ENCODE measurements at places on chromosomes 16 and 17.

- DNase-seq = no peak
These were observed 87.8 kb downstream of the WNT3 start for GRCh38 chr17:46730679-46731078.

- DNase-seq = peak; percentile 83
These were observed 10.2 kb downstream of the FLII start for GRCh38 chr17:18248300-18248731.

DNA sequence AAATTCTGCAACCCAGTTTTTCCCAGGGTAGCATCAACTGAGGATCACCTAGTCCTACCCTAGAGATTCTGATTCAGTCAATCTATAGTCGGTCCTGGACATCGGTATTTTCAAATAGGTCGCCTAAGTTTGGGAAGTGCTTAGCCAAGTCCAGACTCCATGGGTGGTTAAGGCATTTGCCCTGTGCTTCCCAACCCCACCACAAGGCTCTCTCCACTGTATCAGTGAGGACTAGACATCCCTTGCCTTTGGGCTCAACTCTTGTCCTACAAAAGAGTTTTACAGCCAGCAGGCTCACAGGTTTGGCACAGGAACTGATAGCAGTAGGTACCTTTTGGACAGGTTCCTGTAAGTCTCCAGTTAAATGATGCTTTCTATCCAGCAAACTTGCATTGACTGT, 13.8 kb downstream of the HYDIN start:
- no peak for DNase-seq

GRCh38 chr17:77161953-77162352, 21.2 kb downstream of the SEC14L1 start:
- DNase-seq = no peak

GRCh38 chr16:50820225-50820624, 78.3 kb downstream of the CYLD start:
- no peak for DNase-seq

- no peak for DNase-seq
These were observed 34.5 kb downstream of the NACA2 start for GRCh38 chr17:61556224-61557188.

GRCh38 chr17:75572713-75573539, 14.7 kb upstream of the MYO15B start:
- DNase-seq = no peak

- DNase-seq = no peak
These were observed 143.3 kb downstream of the AATF start for GRCh38 chr17:37092071-37092470.

DNA sequence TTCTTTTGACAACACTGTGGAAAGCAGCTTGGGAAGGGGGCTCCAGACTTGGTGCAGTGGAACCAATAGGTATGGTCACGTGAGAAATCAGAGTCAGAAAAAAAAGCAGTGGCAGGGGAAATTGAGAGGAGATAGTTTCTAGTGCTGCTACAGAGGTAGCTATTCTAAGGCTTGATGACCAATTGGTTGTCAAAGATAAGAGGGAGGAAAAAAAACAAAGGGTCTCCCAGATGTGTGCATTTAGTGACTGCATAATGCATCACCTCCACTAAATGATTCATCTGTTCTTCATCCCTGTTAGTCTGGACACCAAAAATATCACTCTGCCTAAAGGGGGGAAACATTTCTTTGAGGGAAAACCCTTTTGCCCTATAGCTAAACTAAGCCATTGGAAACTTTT, 56.5 kb downstream of the PIGL start:
- no peak for DNase-seq

GRCh38 chr16:87447323-87447722, 45.5 kb downstream of the ZCCHC14 start:
- DNase-seq = no peak

DNA sequence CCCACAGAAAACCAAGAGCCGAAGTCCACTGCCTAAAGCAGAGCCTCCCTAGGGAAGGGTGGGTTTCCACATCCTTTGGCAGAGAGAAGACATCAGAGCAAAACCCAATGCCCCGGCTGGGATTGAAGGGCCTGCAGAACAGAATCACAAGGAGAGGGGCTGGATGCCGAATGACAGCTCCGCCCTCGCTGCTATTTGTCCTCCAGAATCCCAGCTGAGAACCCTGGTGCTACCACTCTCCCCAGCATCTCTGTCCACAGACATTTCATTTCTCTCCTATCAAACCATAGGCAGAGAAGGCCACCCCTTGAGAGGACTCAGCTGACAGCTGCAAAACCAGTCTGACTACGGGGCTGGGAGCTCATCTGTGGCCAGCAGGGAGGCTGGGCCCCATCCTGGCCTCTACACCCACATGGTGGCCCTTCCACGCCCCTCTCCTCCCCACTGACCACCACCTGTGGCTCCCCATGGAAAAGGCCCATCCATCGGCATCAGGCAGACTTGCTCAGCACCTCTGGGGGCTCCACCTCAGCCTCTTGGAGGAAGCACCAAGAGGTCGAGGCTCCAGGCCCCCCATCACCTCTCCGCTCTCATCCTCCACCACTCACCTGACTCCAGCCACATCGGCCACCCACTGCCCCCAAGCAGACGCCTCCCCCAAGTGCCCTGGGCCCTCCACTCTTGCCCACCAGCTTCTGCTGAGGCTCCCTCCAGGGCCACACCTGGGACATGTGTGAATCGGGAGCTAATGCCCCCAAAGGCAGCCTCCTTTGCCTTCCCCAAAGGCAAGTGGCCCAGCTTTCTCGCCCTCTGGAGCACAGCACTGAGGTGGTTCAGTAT, 288.5 kb downstream of the C16orf95 start:
- DNase-seq = no peak

GRCh38 chr17:46727572-46728348, 90.7 kb downstream of the WNT3 start:
- DNase-seq = no peak

- DNase-seq = peak; percentile 71
These were observed 53.5 kb downstream of the SREBF1 start for GRCh38 chr17:17783116-17783824.

GRCh38 chr16:19308392-19308791, 22.9 kb downstream of the CLEC19A start:
- DNase-seq = no peak

DNA sequence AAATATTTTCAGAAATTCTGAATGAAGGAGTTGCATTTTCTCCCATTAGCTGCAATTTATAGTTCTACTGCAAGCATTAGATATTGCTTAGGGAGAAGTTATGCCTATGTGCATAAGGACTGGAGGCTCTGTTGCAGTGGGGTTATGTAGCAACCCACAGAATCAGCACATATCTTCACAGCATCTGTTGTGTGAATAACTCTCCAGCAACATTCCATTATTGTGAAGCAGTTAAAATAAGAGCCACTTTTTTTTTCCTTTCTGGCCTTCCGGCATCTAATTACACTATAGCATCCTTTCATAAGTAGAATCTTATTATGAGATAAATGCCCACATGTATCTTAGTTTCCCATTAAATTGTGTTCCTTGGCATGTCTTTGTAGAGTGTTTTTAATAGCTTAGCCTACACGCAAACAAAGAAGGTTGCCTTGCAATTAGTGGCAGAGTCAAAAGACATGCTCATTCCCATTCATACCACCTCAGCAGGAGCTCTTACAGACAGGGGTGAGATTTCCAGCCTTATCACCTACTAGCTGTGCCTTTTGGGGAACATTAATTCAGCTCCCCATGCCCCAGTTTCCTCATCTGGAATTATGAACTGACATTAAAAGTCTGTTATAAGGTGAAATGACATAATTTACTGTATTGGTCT, 596.0 kb upstream of the GOT2 start:
- no peak for DNase-seq

DNA sequence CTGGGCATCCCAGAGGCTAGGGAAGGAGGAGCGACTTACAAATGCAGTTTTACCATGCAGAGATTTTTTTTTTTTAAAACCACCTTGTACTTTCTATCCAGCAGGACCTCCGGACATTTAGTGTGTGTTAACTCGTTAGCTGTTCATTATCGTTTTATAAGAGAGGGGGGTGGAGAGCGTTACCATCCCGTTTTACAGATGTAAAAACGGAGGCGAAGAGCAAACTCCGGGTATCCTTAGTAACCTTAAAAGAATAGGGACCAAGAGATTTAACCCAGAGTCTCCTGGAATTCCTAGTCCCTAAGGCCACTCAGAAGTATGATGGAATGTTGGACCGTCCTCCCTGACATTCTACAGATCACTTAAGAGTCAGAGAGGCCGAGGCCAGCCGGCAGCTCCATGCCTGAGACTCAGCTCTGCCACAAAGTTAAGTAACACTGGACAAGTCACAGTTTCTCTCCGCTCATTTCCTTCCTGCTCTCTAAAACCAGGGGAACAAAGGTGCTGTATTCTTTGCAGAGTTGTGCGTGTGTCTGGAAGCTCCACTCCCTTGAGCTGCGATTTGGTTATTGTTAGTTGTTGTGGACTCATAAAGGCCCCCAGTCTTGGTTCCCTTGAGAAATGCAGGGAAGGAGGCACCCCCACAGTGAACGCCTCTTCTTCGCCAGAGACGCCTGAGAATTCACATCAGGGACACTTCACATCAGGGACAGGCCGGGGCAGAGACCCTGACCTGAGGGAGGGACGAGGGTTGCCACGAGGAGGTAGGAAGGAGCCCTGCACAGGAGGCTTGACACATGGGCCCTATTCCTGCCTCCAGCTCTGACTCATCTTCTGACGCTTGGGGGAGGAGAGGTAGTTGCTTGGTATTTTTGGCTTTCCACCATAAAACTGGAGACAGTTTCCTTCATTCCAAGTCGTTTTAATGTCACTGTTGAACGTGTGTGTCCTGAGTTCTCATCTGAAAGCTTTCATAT, 1.2 kb downstream of the DUSP14 start:
- DNase-seq = peak; percentile 47

GRCh38 chr17:3529817-3530741, 27.5 kb downstream of the TRPV3 start:
- DNase-seq = no peak

- DNase-seq = no peak
These were observed 341.3 kb upstream of the SOX9 start for GRCh38 chr17:71779482-71779881.

- DNase-seq = no peak
These were observed 4.6 kb upstream of the HOXB4 start for GRCh38 chr17:48582750-48583069.

DNA sequence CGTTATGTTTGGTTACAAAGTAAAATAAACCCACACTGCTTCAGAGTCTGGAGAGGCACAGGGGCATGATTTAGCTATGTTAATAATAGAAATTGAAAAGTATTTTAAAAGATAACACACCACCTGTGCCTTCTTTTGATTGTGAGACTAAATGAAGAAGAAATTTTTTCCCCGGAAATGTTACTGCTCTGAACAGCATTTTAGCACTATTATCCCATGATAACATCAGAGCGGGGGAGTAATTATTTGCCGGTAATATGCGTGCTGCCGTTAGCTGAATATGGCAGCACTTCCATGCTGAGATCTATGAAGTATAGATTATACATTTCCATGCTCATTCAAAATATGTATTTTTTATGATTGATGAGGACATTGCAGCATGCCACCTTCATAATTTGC, 500.2 kb upstream of the HSBP1 start:
- no peak for DNase-seq

DNA sequence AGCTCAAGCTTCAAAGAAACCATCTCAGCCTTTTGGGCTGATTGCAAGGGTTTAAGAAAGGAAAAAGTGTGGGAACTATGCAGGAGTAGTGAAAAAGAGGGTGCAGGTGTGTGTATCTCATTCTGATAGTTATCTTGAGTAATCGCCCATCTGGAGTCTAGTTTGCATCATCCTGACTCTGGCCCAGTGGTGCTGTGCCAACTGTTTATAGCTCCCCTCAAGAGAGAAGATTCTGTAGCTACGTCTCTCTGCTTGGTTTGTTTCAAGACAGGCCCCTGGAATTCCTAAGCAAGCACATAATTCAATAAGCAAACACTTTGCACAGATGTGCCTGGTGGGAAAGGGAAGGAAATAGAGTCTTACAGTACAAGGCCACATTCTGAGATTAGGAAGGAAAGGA, 144.4 kb downstream of the HAPSTR1 start:
- no peak for DNase-seq

- DNase-seq = peak; percentile 39
These were observed 655 bp downstream of the ATXN1L start for GRCh38 chr16:71846431-71846830.

GRCh38 chr17:10956821-10957220, 118.9 kb upstream of the PIRT start:
- no peak for DNase-seq

DNA sequence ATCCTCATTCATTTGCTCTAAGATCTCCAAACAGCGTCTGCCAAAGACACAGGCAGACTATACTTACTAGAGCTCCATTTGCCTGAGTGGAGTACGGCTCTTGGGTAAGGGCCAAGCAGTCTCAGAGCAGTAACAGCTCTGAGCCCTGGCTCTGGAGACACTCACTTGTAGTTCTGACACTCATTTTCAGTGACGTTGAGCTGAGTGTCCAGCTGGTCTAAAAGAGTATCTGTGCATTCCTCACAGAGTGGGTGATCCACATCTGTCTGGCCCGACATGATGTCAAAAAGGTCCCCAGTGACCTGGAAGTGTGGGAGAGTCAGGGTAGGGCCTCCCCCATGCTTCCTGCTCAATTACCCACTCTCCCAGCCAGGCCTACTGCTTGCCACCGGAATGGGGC, 5.7 kb downstream of the BECN1 start:
- DNase-seq = no peak

DNA sequence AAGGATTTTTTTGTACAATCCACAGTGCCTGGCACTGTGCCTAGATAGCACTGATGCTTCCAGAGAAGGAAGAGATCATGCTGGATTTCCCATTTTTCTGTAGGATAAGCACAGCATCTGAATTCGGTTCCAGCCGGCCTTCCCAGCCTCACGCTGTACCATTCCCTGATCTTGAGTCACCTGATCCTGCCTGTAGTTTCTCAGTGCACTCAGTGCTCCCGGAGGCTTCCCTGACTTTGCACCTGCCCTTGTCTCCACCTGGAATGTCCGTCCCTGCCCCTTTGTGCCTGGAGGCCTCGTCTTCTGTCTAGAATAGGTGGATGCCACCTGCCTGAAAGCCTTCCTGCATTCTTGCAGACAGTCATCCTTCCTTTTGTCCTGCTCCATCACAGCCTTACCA, 179.9 kb downstream of the CCDC182 start:
- no peak for DNase-seq

DNA sequence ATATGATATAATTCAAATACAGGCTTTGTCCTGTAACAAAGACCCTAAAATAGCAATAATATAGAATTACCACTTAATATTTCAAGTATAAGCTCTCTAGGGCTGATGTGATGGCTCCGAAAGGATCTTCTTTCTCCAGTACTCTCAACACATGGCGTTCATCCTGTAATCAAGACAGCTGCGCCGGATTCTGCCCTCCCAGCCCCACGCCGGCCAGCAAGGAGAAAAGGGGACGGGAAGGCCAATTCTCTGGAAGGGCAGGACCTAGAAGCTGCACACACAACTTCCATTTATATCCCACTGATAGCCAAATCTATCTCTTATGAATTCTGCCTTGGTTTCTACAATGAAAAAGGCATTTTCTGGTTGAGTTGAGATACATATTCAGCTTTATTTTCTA, 32.0 kb downstream of the CCDC182 start:
- DNase-seq = no peak

DNA sequence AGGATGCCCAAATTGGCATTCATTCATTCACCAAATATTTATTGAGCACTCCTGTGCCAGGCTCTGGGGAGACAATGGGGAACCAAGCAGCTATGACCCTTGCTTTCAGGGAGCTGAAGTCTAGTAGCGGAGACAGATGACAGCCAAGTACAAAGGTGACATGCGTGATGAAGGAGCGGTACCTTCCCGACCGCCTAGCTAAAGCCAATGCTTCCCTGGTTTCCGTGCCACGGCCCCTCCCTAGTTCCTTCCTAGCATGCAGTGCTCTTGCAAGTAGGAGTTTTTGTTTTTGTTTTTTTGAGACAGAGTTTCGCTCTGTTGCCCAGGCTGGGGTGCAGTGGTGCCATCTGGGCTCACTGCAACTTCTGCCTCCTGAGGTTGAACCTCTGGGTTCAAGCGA, 3.2 kb upstream of the SLC5A2 start:
- DNase-seq = no peak
